ENCODE measurements at places on chromosomes 11 and 22.

GRCh38 chr22:32413719-32414118 is 1.7 kb upstream of the RTCB start:
- peak; percentile 25 for DNase-seq

DNA sequence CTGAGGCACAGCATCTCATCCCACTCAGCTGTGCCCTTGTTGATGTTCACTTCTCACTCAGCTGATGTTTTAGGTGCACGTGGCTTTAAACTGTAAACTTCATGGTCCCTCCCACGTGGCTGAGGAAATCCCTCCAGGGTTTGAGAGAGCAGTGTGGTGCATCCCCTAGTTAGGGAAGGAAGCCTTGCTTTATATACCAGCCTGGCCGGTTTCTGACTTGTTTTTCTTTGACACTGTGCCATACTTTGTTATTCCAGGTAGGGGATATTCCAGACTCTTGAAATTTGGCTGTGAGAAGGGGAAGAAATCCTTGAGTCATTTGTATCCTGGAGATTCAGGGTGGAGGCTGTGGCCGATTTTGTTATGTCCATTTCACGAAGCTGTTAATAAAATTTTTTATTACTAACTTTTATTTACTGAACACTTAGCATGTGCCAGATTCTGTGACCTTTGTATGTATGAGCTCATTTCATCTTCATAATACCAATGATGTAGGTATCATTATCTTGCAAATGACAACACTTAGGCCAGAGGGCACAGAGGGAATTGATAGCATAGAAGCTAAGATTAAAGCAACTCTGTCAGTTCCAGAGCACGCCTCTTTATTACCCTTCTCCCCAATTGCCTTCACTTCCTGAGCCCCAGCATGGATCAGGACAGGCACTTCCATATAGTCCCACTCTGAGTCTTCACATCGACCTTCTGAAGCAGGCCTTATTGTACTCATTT is 116.6 kb downstream of the NAV2 start:
- DNase-seq, result no peak

DNA sequence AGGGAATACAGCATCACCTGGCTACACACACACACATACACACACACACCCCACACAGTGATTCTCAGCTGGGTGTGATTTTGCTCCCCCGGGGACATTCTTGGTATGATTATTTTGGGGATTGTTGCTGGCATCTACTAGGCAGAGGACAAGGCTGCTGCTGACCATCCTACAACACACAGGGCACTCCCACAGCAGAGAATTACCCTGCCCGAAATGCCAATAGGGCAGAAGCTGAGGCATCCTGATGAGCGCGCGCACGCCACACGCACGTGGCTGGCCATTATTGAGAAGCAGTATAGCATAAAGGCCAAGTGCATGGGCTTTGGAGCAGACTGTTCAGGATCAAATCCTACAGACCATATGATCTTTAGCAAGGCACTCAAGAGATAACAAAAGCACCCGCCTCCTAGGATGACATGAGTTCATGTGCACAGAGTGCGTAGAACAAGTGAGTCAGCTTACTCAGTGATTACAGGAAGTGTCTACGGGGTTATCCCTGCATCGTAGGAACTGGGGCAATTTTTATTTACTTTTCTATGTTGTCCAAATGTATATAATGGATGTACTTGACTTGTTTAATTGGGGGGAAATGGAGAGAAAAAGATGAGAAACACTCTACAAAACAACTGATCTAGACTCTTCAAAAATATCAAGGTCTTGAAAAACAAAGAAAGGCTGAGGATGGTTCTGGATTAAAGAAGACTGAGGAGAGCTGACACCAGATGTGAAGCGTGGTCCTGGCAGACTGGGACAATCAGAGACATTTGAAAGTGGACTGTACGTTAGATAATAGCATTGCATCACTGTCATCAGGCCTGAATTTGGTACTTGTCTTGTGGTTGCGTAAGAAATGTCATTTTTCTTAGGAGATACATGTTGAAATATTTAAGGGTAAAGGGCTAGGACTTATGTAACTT is 7.2 kb upstream of the EHD1 start:
- DNase-seq, result no peak

DNA sequence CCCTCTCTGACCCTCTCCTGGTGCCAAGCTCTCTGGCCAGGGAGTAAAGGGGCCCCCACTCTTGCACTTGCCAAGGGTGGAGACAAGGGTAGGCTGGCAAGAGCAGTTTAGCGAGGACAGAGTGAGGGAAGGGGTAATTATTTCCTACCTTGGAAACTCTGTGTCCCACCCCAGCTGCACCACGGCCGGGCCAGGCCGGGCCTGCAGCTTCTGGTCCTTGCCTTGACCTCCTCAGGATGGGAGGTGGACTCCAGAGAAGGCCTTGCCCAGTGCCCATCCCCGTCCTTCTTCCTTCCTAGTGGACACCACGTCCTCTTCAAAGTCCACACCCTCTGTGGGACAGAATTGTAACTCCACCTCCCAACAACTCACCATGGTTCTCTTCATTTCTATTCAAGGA is 18.4 kb upstream of the OSBPL5 start:
- DNase-seq, result no peak

GRCh38 chr22:37344735-37345449 is 62.6 kb downstream of the CYTH4 start:
- no peak for DNase-seq

- DNase-seq, result no peak
Measured at GRCh38 chr11:12854297-12854661, 154.8 kb upstream of the RASSF10 start.
